Peyer's patch (tissue), 4 donors: ENCODE measurements at places on chromosomes 4 and X. TPM values are rescaled to one million over a fixed set of nuclear protein-coding genes. Genes with fewer than 3 reads are reported as not detected.

GRCh38 chr4:159980826-159981468, 878.1 kb downstream of the RAPGEF2 start:
- no peak for DNase-seq

DNA sequence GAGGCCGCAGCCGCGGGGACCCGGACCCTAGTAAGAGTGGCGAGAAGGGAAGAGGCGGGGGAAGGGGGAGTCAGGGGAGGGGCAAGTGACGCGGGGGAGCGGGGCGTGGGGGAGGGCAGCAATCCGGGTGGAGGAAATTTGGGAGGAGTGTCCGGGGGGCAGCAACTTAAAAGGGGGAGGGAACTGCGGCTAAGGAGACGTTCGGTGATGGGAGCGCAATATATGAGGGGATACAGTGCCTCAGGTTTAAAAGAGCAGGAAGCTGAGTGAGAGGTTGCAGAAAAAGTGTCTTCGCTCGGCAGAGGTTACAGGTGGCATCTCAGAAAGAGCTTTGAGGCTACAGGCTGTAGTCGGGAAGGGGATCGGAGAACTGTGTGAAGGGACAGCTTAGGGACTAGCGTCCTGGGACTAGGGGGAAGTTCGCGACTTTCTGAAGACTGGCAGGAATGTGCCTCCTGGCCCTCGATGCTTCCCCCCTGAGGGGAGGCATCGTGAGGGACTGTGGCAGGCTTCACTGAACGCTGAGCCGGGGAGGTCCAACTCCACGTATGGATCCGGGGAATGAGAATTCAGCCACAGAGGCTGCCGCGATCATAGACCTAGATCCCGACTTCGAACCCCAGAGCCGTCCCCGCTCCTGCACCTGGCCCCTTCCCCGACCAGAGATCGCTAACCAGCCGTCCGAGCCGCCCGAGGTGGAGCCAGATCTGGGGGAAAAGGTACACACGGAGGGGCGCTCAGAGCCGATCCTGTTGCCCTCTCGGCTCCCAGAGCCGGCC, 519 bp downstream of the FOXO4 start:
- DNase-seq = no peak

DNA sequence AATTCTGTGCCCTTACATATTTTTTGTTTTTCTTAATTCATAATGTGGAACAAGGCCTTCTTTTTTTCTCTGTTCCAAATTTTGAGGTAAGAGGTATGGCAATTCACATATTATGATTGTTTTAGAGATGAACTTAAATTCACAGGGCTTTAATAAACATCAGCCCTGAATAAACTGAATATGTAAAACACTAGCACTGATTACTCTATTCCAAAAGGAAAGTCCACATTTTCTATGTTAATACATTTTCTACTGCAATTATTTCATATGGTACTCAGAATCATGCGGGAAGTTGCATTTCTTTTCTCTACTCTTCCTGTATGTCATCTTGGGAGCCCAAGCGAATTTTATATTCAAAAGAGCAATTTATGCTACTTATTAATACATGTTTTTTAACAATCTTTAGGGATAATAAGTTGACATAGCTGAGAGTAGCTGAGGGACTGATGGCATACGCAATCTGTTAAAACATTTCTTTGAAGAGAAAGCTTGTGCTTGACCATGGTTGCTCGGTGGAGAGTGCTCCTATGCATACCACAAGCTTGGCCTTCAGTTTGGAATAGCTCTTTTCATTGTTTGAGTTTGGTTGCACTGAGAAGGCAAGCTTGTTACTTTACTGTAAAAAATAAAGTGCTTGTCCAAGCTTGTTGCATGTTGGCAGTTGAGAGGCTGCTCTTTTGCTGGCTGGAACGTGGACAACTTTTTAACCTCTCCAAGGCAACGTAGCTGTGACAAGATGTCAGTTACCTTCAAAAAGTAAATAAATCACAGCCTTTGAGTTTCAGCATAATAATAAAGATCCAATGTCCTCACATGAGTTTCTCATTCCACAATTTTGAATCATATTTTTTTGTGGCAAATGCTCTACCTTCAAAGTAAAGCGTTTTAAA, 196.3 kb upstream of the SPRY1 start:
- no peak for DNase-seq

- no peak for DNase-seq
Observed at GRCh38 chr4:123338715-123339114, 57.9 kb upstream of the SPRY1 start.

- DNase-seq = peak; percentile 74
Observed at GRCh38 chrX:20067709-20068561, 48.8 kb downstream of the MAP7D2 start.

DNA sequence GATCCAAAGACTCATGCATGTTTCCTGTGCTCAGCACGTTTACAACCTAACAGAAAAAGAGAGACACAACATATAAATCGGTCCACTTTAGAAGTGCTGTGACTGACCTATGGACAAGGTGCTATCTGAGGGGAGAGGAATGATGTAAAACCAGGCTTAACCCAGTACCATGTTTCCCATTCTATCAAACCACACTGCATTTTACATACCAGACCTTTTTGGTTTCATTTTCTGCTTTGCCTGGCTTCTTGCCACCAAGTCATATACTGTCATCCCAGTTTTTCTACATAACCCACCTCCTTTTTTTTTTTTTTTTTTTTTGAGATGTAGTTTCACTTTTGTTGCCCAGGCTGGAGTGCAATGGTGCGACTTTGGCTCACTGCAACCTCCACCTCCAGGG, 82.2 kb downstream of the KLF8 start:
- no peak for DNase-seq

DNA sequence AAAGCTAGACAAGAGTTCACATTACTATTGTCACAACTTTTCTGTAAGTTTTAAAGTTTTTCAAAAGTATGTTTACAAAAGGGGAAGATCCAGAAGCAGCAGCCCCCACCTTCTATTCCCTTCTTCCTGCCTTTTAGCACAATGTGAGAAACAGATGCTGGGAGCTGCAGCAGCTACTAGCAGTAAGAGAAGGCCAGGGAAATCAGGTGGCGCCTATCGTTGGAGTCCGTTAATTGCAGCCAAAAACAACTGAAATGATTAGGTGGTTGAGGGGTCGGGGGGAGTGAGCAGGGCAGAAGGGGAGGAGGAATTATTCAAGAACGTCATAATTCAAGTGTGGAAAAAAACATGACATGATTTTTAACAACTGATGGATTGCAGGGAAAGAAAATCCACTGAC, 27.4 kb downstream of the FRYL start:
- no peak for DNase-seq

- no peak for DNase-seq
Observed at GRCh38 chr4:53863736-53864365, 200.6 kb downstream of the CHIC2 start.

GRCh38 chrX:40975951-40976350, 109.3 kb upstream of the USP9X start:
- no peak for DNase-seq

The NCAPG gene
- 3.3 TPM for total RNA-seq

The LRCH2 gene
- total RNA-seq = 11.6 TPM

The MAGEE2 gene
- not detected for total RNA-seq

The SASH3 gene
- 9.3 TPM for total RNA-seq

The PNMA6F gene
- not detected for total RNA-seq

The VCX gene
- total RNA-seq = not detected

The ARSJ gene
- total RNA-seq = 1.0 TPM

The FRAS1 gene
- 4.1 TPM for total RNA-seq

The COL4A5 gene
- total RNA-seq = 18.2 TPM
